ENCODE measurements at places on chromosomes 1 and 21.

DNA sequence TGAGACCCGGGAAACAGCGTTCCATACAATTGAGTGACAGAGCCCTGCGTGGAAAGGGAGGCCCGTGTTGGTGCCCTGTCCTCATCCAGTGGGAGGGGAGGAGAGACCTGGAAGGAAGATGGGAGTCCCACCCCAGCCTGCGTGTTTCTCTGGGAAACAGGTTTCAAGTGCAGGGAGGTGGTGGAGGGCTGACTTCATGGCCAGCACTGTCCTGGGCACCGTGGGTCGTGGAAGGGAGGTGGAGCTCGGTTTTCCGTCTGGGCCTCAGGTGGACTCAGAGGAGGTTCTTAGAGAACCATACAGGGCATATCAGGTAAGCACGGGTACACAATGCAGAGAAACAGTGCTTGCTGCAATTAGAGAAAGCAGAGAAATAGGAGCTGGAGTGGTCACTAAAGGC is 222.6 kb downstream of the CAMTA1 start:
- DNase-seq: no peak

DNA sequence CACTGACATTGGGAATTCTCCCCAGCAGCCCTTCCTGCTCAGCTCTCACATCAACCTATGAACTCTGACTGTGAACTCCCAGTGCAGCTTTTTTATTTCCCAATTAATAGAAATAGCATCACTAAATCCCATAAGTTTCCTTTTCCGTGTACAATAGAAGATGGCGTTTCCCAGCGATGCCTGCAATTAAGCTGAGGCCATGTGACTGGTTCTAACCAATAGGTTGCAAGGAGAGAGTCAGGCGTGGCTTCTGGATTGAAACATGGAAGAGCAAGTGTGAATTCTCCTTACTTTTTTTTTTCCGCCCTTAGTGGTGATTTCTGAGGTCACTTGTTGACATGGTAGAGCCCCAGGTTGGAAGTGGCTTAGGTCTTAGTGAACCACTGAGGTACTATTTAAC is 59.0 kb upstream of the IGSF5 start:
- DNase-seq: no peak

DNA sequence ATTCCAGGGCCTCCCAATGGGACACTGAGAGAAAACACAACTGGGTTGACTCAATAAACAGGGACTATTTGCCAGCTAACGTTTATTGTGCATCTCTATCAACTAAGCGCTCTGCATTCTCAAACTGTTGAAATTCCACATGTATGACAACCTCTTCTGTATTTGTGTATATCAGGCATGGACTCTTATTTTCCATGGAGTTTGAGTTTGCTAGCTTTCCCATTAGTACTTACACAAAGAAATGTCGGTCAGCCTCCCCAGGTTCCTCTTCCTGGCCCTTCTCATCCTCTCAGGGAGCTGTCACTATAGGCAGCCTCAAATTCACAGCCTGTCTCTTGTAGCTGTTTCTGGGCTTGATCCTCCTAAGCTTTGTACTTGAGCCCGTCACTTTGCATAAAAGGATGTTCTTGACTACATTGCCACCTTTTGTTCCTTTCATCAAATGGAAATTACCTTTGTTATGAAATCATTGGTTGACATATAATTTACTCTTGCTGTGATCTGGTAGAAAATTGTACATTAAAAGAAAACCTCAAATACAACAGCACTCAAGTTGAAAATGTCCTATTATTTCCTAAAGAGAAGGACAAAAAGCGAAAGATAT is 60.0 kb upstream of the NTPCR start:
- DNase-seq: no peak

- no peak for DNase-seq
These were observed 21.4 kb downstream of the WNT4 start for GRCh38 chr1:22121421-22121911.

DNA sequence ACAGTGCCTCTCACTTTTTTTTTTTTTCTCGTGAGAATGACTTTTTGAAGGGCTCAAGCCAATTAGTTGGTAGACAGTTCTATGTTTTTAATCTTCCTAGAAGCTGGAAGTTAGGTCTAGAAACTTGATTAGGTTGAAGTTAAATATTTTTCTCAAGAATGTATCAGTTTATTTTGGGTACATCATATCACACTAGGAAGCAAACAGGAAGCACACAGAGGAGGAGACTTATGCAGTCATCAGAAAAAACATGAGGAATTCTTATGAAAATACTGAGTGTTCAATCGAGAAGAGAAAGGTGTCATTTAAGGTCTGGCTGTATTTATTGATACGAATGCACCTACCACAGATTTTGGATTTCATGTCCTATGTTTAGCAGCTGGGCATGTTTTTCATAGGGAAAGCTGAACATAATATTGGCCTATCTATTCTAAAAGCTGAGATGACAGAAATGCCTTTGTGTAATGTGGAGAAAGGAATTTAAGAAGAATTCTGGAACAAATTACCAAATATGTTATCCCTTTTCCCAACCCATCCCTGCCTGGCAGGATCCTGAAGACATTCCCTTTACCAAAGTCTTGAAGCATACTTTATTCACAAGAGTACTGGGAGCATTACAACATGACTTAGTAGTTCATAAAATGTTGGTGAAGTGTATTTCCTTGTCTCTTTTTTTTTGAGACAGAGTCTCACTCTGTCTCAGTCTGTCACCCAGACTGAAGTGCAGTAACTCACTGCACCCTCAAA is 17.5 kb upstream of the ZFP69B start:
- no peak for DNase-seq

- no peak for DNase-seq
These were observed 30.1 kb downstream of the CDKN2C start for GRCh38 chr1:51000160-51000559.

- DNase-seq: no peak
These were observed 867.4 kb downstream of the KCNT2 start for GRCh38 chr1:195740862-195741261.

DNA sequence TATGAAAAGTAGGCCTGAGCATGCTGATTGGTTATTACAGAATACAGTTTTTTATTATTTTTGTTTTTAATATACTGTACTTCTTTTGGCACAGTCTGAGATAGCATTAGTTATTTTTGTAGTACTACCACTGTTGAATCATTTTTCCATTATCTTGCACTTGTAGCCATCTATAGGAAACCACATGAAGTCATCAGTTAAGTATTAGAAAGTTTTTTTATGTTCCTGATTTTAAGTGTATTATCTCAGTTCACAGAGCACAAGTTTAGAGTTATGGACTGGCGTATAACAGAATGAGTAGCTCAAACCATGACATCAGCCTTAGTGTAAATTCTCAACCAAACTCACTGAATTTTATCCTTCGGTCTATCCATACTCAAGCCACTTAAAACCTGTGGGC is 22.8 kb downstream of the DHX9 start:
- no peak for DNase-seq

- DNase-seq: no peak
These were observed 279.5 kb downstream of the FOXD2 start for GRCh38 chr1:47717341-47717740.

DNA sequence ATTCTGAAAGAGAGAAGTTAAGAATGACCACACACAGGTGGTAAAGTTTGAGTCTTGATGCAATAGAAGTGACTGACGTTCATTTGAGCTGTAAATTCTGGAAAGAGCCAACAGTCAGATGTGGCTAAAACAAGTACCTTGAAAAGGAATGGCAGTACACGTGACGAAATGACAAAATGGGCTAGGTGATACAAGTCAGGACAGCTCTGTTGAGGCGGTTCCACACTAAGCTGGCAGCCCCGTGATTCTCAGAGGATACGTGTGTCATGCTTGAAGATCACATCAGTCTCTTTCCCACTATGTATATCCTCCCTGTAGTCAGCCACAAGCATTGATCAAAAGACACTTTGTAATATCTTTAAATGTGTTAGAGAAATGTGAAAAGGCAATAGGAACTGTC is 881.3 kb upstream of the ADGRL2 start:
- no peak for DNase-seq
